ENCODE measurements at places on chromosomes 2 and 18. TPM values are rescaled to one million over a fixed set of nuclear protein-coding genes. Genes with fewer than 3 reads are reported as not detected.

DNA sequence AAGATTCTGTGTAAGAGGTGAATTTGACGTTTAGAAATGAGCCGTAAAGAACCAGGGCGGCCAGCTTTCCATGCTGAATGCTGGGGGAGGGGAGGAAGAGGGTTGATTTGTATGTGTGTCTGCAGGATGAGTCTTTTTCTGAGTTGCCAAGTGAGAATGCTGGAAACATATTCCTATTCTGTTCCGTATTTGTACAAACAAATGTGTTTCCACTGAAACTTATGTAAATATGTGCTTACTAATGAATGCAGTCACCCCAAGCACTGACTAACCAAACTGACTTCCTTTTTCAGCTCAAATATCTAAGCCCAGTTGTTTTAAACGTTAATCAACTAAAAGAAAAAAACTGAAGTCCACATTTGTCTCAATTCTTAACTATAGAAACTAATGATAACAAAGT lies 74.9 kb upstream of the APCDD1 start:
- no peak for DNase-seq

DNA sequence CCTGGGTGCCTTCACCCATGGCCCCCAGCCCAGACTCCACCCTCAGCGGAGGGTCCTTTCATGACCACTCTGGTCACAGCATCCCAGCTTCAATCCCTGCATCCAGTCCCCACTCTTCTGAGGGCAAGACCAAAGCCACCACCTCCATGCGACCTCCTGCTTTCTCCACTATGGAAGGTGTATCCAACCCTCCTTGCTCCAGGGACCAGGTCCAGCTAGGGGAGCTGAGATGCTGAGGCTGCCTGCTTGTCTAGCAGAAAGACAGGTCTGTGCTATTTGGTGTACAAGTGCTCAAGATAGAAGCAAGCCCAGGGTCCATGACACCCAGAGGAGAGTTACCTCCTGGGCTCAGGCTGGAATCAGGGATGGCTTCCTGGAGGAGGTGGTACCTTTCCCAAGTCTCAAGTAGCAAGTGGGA lies 73.8 kb upstream of the RAB6C start:
- no peak for DNase-seq

DNA sequence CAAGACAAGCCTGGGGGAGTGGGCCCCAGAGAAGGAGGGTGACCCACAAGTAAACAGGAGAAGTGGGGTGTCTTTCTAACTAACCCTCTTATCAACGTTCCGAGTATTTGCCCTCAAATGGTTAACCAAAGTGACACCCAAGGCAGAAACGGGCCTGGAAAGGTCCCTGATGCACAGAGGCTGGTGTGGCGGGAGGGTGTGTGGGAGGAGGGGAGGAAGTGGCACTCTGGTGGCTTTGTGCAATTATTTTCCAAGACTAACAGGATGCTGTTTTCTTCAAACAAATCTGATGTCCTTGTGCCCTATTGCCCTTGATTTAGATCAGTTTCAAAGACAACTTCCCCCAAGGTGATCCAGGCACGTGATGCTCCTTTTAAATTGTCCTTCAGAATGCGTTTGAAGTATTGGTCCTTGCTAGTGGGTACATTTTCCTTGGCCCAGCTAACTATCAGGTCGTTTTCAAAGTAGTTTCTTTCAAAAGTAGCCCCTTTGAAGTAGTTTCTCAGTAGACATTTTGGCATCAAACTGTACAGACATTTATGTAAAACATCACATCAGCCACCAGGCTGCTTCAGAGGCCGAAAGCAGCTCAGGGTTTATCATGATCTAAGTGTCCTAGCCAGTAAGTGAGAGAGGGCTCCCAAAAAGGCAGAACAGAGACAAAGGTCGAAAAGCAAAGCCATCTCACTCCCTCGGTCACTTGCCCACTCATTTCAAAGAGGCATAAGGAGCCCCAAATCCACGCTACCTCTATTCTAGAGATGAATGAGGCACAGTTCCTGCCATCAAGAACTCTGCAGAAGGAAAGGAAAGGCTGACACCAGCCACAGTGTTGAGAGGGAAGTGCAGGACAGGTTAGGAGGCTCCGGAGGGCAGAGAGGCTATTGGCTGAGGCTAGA lies 371.1 kb upstream of the ID2 start:
- no peak for DNase-seq

Gene CDKL4
- 0.75 TPM for total RNA-seq

Gene DPP4
- total RNA-seq, result 1.6 TPM

Gene CYP27C1
- 10.1 TPM for total RNA-seq

All from neural crest cell (in vitro differentiated cells).